Urinary bladder (tissue), 4 donors: ENCODE measurements at places on chromosomes 11 and 22. TPM values are rescaled to one million over a fixed set of nuclear protein-coding genes. Genes with fewer than 3 reads are reported as not detected.

CASP5 gene
- 0.74 TPM for total RNA-seq

PIWIL4 gene
- 6.9 TPM for total RNA-seq

PGA5 gene
- 0.69 TPM for total RNA-seq

PITPNM1 gene
- total RNA-seq: 12.6 TPM

SHANK3 gene
- total RNA-seq: 8.1 TPM

DNA sequence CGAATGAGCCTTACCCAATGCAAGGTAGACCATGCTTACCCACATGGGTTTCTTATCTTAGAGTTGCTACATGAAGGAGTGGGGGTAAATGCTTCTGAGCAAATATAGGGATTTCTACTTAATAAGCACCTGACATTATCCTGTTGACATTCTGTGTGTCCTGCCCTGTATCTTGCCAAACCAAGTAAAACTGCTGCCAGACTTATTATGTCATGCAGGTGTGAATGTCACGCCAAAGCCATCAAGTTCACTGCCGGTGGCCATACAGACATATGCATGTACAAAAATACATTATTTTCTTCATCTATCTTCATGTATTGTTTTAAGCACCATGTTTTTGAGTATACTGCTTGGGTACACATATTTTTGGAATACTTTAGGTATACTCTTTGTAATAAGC, 70.2 kb downstream of the NOX4 start:
- DNase-seq: no peak

- DNase-seq: no peak
Measured at GRCh38 chr11:99973993-99974392, 713.1 kb upstream of the ARHGAP42 start.

DNA sequence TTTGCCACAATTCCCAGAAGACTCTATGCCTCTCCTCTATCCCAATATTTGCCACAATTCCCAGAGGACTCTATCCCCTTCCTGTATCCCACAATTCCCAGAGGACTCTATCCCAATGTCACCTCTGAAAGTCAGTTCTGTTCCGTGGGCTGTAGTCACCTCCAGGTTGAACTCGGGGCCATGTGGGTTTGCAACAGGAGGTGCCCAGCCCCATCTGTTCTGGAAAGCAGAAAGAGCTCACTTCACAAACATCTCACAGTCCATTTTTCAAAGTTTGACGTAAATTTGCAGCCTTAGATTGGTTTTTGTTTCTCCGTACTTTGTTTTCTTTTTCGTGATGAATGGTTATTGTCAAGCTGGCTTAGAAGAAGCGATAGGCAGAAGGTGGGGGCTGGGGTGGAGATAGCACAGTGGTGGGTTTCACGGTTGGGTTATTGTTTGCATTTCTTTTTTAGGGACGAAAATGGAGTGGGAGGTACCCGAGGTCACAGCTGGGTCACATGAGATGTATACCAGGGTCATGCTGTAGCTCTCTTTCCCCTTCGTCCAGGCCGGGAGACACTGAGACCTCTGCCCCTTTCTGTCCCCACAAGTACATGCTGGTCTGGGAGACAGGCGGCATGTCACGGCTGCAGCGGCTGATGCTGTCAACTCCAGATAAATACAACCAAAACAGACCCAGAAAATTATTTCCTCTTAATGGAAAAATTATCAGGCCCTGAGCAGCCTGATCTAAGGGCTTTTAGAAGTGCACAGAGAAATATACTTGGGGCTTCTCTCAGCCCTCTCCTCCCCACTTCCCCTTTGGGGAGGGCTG, 374.5 kb downstream of the CADM1 start:
- DNase-seq: no peak

- DNase-seq: no peak
Measured at GRCh38 chr11:15843309-15843872, 513.0 kb downstream of the SOX6 start.

GRCh38 chr22:18997306-18997924, 61.3 kb upstream of the PRODH start:
- DNase-seq: no peak

DNA sequence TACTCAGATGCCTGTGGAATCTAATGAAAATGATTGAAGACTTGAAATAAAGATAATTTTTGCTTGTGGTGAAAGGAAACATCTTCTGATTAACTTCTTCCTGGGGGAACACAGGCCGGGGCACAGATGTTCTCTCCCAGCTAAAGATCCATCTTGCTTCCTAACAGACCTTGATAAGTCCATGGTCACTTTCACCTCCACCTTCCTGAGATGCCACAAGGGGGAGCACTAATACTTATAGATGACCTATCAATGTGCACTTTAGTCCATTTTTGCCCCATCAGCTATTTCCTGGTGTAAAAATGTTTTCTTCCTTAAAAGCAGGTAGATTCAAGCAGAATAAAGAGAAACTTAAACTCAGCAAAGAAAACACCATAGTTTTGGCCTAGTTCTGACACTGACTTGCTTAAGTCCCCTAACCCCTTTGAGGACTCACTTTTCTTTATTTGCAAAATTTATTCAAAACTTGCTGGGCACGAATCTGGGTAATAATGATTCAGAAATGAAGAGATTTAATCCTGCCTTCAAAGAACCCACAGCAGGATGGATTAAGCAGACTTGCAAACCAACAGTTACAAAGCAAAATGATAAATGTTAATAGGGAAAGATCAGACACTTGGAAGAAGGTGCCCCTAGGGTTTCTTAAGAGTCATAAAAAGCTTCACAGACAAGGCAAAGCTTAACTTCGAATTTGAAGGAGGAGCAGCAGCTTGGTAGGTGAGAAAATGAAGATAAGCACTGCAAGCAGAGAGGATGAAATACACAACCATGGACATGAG, 158.7 kb downstream of the RAB38 start:
- DNase-seq: peak; percentile 54

DNA sequence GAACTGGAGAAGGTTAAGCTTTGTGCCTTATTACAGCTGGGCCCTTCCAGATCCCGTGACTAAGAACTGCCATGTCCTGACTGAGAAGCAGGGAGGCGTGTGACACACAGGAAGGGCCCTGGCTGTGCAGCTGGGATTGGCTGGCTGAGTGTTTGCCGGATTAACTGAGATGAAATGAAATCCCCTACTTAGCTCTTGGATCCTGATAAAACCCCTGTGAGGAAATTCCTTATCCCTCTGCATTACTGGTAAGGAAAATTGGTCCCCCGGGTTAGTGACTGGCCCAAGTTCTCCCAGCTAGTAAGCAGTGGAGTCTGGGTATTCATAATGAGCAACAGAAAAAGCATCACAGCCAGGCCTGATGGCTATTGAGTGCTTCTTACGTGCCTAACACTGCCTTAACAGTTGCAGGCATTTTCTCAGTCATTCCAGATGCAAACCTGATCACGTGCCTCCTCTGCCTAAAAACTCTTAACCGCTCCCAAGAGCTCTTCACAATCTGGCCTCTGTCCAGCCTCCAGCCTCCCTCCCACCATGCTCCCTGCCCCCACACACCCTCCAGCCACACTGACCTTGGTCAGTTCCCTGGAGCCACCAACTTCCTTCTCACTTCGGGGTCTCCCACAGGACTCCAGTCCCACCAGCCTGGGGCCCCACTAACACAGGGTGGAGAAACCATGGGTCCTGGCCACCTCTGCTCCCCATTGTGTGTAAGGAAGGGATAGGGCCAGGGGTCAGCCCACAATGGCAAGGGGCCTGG, 37.8 kb downstream of the ARRB1 start:
- no peak for DNase-seq

- no peak for DNase-seq
Measured at GRCh38 chr11:111779118-111779517, 12.9 kb upstream of the PPP2R1B start.

DNA sequence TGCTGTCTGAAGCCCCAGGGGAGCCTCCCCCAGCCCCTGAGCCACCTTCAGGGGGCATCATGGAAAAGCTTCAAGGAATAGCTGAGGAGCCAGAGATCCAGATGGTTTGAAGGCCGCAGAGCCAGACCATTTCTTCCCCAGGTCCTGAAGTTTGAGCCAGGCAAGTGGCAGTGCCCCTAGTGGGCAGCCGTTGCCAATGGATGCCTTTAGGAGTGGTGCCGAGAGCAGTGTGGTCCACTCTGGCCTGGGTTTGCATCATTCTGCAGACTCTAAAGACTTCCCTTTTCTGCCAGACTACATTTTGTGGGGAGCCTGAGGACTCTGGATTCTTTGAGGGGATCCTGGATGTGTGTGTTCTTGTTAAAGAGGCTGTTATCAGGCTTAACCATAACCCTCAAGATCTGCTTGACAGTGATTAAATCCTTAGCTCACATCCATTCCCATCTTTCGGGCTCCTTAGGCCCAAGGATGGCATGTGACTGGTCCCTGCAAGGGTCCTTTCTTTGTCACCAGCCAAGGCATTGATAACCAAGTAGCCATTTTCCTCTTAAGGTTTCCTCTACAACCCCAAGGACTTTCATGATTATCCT, 13.1 kb downstream of the HINFP start:
- no peak for DNase-seq

DNA sequence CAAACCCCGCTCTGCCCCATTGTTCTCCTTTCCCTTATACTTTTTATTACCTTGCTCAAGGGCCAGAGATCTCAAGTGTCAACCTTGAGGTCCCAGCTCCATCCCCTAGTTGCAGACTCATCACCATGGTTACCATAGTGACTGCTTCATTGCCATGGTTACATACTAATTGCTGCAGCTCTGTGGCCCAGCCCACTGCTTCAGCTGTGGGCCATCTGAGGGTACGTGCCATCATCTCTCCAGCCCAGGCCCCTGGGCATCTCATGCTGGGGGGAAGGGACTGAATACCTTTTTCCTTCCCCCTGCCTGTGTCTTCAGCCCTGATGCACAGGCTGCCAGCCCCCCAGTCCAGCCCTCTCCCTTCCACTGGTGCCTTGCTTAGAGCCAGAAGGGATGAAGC, 22.2 kb downstream of the TREH start:
- no peak for DNase-seq

DNA sequence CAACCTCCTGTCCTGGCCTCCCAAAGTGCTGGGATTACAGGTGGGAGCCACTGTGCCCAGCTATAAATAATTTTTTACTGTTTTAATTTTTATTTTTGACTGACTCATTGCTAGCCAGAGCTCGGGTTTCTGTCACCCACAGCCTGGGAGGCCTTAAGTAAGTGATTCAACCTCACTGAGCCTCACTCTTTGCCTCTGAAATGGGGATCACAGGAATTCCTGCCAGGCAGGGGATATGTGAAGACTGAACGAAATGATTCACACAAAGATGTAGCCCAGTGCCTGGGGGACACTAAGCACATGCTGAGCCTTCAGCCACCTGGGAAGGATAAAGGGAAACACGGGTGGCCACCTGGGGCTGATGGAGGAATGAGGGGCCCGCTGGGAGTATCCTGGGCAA, 3.8 kb upstream of the LRRC74B start:
- no peak for DNase-seq
